ENCODE measurements at places on chromosomes 12 and 14.
A peak's percentile ranks its signal among the peaks of the same experiment; 100 is the strongest.

- DNase-seq: no peak
These were observed 13.1 kb downstream of the ATXN3 start for GRCh38 chr14:92093320-92093719.

- DNase-seq: no peak
These were observed 98.6 kb downstream of the GPATCH2L start for GRCh38 chr14:76250302-76250701.

- no peak for DNase-seq
These were observed 129.8 kb downstream of the AACS start for GRCh38 chr12:125194987-125195386.

- no peak for DNase-seq
These were observed 5.6 kb upstream of the ADCK1 start for GRCh38 chr14:77794357-77794756.

- DNase-seq: no peak
These were observed 350.7 kb downstream of the C12orf50 start for GRCh38 chr12:87678453-87678852.

DNA sequence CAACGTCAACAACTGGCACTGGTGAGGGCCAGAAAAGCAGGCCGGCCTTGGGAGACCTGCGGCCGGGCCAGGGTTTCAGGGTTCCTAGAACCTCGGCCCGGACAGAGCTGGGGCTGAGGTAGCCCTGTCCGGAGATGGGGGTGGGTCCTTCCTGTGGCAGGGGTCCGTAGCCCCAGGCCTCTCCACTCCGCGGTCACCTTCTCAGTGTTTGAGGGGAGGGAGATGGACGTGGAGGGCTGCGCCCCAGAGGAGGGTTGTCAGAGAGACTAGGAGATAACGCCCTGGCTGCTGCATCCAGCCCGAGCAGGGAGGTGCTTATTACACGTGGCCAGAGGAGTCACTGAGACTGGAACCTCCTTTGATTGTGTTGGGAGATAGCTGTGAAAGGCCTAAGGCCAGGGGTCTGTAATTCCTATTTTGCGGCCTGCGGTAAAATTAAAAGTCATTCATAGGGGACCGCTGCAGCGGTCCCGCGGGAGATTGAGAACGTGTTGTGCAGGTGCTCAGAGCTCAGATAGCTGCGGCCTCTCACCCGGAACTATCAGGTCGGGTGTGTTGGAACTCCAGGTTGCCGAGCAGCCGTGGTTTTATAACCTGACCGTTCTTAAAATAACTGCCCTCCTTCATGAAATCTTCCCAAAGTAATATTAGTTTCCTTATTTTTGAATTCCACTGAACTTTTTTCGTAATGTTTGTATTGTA, 507 bp downstream of the AHSA1 start:
- peak; percentile 2 for DNase-seq

DNA sequence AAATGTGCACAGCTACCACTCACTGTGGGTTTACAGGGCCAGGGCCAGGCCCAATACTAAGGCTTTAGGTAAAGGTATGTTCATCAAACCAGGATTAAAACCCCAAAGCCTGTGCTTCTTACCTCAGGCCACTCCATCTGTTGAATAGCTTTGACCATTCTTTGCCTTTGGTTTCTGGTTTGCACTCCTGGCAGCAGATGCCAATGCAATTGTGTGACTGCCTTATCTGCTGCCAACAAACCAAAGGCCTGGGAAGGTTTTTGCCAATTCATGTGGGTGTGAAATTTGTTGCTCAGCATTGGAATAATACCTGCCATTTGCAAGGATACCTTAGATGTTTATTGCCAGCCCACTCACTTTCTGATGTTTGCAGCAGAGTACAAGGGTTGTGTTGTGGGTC, 221.6 kb downstream of the C12orf75 start:
- no peak for DNase-seq

DNA sequence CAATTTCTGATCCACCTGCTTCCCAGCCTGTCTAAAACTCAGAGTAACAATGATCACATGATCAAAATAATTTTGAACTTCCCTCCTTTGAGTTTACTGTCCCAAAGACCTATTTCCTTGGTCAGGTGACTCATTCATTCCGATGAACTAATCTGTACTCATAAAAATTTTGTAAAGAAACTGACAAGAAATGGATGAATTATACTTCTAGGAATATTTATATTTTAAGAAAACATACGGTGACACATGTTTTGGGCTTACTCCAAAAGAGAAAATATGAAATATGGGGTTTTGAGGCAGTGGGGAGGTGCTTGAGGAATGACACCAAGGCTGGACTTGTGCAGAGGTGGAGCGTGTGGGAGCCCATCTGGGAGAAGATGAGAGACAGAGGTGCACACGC, 42.0 kb downstream of the GUCY2C start:
- DNase-seq: no peak

DNA sequence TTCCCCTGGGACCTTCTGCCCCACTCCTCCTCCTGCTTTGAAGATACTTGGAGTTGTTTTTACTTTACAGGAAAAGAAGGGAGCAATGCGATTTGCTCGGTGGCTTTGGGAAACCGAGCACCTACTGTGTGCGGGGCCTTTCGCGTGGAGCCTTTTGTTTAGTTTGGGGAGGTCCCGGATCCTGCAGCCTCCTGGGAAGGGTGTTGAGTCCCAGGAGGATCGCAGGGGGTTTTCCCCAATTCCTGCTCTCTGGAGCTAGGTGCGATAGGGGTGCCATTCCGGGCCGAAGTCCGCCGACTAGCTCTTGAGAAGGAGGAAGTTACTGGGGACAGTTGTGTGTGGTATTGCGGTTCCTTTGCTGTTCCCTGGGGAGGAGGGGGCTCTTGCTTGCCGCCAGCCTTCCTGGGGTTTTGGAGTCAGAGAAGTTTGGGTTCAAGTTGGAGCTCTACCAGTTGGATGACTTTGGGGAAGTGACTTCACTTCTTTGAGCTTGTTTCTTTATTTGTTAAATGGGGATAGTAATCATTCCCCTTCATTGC, 1.1 kb downstream of the BRI3BP start:
- no peak for DNase-seq

DNA sequence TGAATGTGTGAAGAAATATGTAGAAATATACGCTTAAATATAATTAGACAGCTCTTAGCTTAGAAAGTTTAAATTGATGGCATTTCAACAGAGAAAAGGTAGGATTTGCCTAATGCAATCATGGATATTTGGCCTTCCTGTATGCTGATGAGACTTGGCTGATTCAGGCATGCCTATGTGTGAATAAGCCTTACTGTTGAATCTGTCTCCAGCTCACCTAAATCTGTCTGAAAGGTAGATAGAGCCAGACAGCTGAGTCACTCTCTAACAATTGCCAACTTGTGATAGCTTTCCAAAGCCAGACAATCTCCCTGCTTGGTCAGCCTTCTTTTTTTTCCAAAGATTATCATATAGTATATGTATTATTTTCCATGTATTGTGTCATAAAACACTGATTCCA, 92.8 kb upstream of the FLRT2 start:
- DNase-seq: no peak

GRCh38 chr12:110224379-110225304, 56.4 kb upstream of the ATP2A2 start:
- DNase-seq: no peak

GRCh38 chr12:53849113-53849512, 89.5 kb upstream of the HOXC13 start:
- DNase-seq: no peak

GRCh38 chr14:56207626-56208292, 89.5 kb downstream of the PELI2 start:
- no peak for DNase-seq

- DNase-seq: no peak
These were observed 1.2 kb downstream of the SRGAP1 start for GRCh38 chr12:63845726-63846125.

GRCh38 chr12:129659961-129660622, 243.7 kb downstream of the TMEM132D start:
- no peak for DNase-seq

DNA sequence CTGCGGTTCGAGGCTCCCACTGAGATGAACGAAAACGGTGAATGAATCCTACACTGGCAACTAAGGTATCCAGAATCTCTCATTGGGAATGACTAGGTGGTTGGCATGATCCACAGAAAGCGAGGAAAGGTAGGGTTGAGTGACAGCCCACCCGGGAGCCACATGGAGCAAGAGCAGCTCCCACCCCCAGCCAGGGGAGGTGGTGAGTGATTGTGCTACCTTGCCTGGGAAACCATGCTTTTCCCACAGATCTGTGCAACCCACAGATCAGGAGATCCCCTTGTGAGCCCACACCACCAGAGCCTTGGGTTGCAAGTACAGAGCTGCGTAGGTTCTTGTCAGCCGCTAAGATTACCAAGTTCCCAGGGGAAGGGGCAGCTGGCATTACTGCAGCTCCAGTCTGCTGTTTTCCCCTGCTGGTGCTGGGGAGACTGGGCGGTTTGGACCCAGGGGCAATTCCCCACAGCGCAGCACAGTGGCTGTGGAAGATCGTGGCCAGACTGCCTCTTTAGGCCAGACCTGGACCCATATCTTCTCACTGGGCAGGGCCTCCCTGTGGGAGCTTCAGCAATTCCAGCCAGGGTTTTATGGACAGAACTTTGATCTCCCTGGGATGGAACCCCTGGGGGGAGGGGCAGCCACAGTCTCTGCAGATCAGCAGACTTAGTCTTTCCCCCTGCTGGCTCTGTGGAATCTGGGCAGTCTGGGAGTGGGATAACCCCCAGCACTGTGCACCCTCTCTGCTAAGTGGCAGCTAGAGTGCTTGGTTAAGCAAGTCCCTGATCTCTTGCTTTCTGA, 44.6 kb upstream of the PPP4R3A start:
- no peak for DNase-seq

Measured in T follicular helper cell (primary cell).